ENCODE measurements at places on chromosomes 7 and 10.

DNA sequence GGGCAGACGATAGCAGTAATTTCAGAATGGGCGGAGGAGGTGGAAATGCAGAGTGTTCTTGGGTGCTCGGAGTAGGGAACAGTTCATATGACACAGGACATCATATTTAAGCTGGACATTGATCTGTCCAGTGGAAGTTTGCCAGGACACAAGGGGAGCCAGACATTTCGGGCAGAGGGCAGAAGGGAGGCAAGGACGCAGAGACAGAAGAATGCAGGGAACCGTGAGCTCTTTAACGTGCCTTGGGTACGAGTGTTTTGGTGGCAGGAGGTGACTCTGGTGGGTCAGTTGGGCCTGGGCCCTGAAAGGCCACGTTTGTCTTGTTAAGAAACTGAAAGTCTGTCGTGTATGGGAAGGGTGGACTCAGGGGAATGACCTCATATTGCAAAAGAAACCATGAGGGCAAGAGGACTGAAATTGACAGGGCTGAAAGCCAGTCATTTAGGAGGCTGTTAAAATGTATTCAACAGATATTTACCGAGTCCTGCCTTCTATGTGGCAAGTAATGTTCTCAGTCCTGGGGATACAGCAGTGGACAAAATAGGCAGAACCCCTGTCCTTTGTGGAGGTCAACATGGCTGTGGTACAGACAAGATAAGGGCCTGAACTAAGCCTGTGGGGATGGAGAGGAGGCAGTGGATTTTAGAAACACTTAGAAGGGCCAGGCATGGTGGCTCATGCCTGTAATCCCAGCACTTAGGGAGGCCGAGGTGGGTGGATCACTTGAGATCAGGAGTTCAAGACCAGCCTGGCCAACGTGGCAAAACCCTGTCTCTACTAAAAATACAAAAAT is 2.2 kb downstream of the OPTN start:
- DNase-seq = no peak

- no peak for DNase-seq
These were observed 90.0 kb downstream of the GSAP start for GRCh38 chr7:77326131-77326530.

GRCh38 chr10:83917537-83918506 is 221.5 kb upstream of the GHITM start:
- peak; percentile 65 for DNase-seq

DNA sequence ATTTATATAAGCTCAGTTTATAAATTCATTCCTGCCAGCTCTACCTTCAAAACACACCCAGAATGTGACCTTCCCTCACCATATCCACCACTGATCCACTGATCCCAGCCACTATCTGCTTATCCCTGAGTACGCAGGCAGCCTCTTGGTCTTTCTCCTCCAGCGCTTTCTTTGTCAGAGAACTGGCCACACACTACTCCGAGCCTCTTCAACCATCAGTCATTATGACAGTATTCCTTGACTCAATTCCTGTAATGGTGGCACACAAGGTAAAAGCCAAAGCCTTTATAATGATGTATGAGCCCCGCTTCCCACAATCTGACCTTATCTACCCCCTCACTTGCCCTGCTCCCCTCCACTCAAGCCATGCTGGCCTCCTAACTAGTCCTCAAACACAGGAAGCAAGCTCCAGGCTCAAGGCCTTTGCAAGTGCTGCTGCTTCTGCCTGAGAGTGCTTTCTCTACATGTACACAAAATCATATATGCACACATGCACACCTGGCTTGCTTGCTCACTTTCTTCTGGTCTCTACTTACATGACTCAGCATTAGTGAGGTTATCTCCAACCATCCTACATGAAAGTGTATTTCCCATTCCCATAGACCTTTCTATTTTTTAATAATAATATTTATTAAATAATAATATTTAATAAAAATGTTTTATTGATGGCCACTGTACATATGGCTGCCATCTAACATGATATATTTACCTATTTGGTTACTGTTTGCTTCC is 150.4 kb upstream of the FEZF1 start:
- no peak for DNase-seq

DNA sequence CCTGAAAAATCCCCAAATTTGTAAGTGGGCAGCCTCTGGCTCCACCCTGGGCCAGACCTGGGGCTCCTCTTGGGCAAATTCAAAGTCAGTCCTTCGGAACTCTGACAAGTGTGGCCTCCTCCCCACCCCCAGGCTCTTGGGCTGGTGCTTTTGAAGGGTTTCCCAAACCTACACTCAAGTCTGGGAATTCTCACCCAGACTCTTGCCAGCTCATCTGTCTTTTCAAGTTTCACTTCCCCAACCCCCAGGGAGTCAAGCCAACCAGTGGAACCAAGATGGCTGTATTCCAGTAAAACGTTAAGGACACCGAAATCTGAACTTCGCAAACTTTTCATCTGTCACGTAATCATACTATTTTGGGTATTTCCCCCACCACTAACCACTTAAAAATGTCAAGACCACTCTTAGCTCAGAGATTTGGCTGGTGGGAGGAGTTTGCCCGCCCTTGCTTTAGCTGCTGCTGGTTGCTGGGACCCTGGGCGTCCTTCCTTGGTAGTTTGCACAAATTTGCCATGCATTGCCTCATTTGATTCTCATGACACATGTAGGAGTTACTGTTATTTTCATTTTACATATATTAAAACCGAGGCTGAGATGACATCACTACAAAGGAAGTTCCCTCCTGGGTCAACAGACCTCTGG is 1.7 kb upstream of the MYO1G start:
- peak; percentile 69 for DNase-seq

GRCh38 chr10:87613751-87614150 is 45.9 kb upstream of the PAPSS2 start:
- no peak for DNase-seq

- DNase-seq = no peak
These were observed 11.6 kb upstream of the PON3 start for GRCh38 chr7:95407751-95408150.

- DNase-seq = no peak
These were observed 15.8 kb downstream of the ANKRD22 start for GRCh38 chr10:88835910-88836221.

GRCh38 chr10:72056932-72057751 is 31.2 kb downstream of the SPOCK2 start:
- DNase-seq = no peak

- DNase-seq = no peak
These were observed 70.4 kb upstream of the GPR158 start for GRCh38 chr10:25104441-25104840.

GRCh38 chr7:151226560-151226874 is 488 bp downstream of the ABCF2 start:
- DNase-seq = no peak

DNA sequence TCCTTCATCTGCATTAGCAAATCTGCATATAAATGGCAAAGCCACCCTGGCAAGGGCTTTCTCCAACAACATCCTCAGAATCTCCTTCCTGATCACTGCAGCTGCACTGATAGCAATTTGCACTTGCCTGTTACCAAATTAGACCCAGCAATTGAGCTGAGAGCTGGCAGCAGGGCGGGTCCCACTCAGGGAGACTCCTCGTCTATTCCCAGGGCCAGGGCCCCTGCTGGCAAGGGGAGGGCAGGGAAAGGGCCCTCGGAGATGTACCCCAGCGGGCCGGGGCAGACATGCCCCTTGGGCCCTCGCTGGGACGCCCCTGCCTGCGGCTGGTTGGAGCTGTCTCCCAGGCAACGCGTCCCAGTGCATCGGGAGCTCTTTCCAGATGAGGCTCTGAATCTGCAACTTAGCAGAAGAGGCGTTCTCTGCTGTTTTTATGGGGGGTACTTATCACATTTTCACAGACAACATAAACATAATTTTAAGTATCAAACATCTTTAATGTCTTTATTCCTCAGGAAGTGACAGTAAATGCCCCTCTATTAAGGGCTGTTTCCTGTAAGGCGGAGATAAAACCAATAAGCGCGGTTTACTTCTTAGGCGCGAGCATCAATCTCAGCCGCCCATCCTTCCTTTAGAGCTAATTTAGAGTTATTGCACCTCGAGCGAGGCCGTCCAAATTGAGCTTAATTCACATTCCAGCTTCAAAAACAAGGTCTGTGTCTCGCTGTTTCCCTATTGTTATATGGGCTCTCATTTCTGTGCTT is 249.0 kb upstream of the PPP2R2D start:
- peak; percentile 29 for DNase-seq

DNA sequence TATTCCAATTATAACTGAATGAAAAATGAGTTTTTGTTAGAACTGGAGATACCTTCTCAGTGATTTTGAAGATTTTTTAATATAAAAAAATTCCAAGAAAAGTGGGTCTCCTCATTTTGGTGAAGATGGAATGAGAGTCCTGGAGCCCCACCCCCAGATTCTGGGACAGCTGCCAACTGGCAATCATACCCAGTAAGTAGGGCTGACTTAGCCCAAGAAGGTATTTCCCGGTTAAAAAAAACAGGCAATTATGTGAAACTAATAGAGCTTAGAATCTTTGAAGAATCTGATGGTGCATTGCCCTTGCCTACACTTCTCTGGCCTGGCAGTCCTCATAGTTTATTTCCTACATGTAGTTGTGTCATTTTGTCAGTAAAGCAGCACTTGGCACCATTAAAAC is 52.8 kb upstream of the VWDE start:
- peak; percentile 71 for DNase-seq

DNA sequence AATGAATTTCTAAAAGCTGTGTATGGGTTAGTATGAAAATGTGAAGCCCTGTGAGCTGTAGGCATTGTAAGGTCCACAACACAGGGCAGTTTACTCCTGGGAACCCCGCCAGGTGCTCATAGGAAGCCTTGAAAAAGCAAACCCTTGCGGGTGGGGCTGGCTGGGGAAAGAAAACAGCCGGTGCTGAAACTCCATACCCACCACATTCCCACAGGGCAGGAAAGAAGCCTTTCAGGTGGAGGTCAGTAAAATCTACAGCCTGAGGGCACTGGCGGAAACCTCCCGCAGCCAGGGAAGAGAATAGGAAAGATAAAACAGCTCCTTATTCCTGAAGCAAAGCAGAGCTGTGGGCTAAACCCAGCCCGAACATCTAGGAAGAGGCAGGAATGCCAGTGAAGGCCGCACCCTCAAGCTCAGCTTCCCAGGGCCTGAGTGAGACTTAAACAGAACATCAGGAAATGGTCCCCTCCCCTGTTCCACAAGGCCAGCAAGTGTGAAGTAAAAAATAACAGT is 34.7 kb downstream of the PODXL start:
- DNase-seq = no peak

DNA sequence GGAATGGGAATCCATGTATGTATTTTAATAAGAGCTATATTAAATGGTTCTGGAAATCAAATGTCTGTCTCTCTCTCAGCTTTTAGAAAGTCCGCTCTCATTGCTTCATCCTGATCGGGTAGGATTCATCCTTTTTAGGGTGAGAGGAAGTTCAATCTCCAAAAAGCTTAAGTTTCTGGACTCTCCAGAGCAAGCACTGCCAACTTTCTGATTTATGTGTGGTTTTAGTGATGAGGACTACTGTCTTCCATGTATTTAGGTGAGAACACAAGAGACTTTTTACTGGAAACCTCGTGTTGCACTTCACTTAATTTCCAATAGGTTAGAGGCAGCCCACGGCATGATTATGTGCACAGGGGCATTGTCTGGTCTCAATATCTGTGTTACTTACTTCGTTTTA is 267.9 kb downstream of the SUGCT start:
- DNase-seq = no peak

DNA sequence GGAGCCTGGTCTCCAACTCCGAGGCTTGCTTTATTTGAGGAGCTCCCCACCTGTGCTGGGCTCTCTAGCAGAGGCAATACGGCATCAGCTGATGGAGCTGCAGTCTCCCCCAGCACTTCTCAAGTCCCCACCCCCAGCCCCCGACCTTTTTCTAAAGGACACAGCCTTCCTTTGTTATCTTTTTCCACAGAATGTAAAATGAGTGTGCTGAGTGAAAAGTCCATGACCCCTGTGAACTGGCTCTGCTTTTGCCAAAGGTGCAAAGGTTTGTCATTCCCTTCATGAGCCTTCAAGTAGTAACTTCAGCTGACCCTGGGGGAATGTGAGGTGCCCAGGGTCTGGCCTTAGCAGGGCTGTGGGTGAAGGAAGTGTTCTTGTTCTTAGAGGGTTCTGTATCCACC is 25.5 kb downstream of the LRRC4 start:
- no peak for DNase-seq

DNA sequence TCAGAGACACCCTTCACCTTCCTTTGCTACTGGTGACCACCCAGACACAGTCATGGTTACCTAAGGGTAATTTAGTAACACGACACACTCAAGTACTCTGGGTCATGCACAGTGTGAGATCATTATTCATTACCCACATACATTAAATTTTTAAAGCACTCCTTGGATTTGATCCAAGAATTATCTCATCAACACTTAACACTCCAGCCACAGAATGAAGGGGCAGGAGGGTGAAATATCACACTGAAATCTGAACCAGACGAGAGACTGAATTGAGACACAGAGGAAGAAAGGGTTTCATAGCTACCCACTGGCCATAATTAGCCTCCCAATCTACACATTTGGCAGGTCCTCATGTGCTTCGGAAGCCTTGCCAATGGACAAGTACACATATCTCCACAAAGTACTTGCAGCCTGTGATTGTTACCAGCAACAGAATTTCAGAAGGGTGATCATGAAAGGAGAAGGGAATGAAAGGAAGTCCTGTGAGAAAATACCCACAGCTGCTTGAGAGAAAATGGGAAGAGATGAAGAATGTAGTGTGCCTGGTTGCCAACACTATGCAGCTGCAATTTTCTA is 189.3 kb downstream of the POLR1F start:
- peak; percentile 32 for DNase-seq

GRCh38 chr7:4712281-4713182 is 30.4 kb downstream of the FOXK1 start:
- no peak for DNase-seq

DNA sequence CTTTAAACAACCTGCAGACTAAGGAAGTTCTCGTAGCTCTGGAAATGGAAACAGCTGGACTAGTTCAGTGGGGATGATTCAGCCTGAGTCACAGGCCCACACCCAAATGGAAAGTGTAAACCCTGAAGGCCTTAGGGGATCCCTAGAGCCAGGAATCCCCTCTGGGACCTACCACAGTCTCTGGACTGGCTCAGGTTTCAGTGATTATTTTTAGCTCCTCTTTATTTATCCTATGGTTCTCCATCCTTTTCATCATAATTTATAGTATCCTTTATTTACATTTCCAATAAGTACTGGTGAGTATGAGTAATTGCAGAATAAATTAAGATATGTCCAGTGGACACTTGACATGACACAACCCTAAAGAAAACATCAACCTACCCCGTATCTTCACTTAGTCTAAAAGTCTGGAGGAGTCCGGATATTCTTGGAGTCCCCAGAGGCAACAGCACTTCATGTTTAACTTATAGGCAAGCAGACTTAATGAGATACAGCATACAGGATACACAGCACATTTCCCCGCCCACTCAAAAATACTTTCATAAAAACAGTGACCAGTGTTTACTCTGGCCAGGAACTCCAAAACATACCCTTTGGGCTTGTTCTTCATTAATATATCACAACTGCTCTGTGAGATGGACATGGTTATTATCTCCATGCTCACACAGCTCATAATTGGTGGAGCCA is 28.4 kb upstream of the SEMA3E start:
- peak; percentile 69 for DNase-seq

- no peak for DNase-seq
These were observed 62.5 kb downstream of the MPP7 start for GRCh38 chr10:28240400-28240799.

GRCh38 chr7:79400222-79400621 is 53.2 kb downstream of the MAGI2 start:
- no peak for DNase-seq

GRCh38 chr7:77791956-77792355 is 6.3 kb downstream of the TMEM60 start:
- DNase-seq = no peak
